ENCODE measurements at places on chromosomes 3 and 15.

GRCh38 chr3:46713898-46714552 is 3.6 kb downstream of the PRSS50 start:
- peak; percentile 8 for DNase-seq

GRCh38 chr3:184618811-184619210 is 57.2 kb downstream of the EPHB3 start:
- no peak for DNase-seq

DNA sequence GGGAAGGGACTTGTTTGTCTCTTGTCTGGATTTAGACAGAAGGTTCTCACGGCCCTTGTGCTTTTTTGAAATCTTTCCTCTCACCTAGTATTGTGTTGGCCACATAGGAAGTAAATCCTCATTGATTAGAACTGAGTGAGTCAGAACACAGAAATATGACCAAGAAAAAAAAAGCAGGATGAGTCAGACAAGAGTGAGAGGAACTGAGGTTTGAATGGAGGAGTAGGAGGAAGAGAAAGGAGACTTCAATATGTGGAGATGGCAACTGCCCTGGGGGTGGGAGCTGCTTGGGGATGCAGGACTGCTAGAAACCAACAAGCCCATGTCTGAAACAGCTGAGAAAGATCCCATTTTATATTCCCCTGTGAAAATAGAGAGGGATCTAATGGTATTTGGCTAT is 194.1 kb upstream of the ZBTB20 start:
- no peak for DNase-seq

- no peak for DNase-seq
Observed at GRCh38 chr3:31922962-31923361, 58.1 kb downstream of the OSBPL10 start.

DNA sequence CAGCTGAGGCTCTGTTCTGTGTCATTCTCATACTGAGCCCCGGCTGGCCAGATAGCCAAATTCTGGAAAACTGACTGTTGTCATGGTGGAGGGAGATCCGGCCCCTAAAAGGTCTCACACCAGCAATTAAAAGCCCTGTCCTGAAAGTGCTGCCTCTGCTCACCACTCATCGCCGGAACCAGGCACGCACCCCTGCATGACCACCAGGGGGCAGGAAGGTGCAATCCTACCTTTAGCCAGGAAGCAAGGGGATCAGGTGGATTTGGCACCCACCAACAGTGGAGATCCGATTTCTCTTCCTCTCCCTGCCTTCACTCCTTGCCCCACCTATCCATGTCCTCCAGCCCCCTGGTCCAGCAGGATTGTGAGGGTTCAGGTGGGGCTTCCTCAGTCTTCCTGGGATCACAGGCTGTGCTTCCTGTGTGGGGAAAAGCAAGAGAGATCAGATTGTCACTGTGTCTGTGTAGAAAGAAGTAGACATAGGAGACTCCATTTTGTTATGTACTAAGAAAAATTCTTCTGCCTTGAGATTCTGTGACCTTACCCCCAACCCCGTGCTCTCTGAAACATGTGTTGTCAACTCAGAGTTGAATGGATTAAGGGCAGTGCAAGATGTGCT is 16.1 kb upstream of the CACNA2D2 start:
- peak; percentile 66 for DNase-seq

GRCh38 chr15:29900237-29901189 is 78.2 kb upstream of the TJP1 start:
- no peak for DNase-seq

- no peak for DNase-seq
Observed at GRCh38 chr3:45937206-45938042, 5.8 kb upstream of the CXCR6 start.

- DNase-seq: peak; percentile 41
Observed at GRCh38 chr15:42921342-42921731, 759 bp upstream of the TTBK2 start.

- no peak for DNase-seq
Observed at GRCh38 chr3:31996195-31996594, 14.6 kb downstream of the ZNF860 start.

DNA sequence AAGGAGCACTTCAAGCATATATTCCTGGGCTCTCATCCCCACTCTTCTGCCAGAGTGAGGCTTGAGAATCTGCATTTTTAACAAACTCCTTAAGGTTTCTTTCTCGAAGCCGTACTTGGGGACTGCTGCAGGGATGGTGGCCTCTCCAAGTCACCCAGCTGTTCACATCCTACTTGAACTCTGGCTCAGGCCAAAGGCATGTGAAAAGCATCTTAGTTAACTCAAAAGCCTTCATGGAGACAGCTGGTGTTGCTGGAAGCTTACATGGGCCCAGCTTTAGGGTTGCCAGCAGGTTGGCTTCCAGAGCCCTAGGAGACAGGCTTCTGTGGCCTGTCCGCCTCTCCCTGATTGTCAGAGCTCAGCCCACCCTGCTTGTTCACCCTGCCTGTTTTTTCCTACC is 139.2 kb downstream of the THSD4 start:
- DNase-seq: peak; percentile 58

DNA sequence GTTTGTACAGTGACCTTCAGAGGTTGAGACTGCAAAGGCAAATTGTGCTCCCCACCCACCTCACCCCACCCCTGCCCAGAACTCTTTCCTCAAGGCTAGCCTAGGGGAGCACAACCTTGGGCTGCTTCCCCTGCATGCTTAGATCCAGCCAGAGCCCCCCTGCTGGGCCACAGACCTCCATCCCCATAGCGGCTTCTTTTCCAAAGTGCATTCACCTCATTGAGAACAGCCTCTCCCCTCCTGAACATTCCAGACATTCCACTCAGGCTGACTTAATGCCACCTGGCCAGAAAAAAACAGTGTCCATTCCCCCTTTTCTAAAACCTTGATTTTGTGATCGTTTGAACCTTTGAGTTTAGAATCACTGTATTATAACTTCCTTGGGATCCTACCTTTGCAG is 124.4 kb upstream of the TOPAZ1 start:
- DNase-seq: no peak

DNA sequence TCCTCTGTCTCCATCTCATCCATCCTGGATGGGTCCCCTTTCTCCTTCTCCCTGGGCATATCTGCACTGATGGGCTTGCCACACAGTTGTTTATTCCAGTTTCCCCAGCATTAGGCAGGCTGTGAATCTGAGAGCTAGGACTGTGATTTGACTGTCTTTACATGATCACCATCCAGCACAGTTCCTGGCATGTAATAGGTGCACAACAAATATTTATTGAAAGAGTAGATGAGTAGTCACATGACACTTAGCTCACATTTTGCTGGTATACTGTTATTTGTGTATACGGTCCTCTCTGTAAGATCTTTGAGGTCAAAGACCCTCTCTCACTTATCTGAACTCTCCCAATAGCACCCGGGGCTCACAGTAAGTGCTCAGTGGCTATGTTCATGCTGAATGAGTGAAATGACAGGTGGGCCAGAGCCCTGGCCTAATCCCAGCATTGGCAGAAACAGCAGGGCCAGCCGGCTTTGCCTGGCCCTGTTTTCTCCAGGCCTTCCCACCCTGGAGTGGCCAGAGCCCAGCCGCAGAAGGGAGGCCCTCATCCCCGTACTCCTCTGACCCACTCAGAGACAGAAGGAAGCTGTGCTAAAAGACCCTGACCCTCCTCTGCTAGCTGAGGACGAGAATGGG is 16.2 kb upstream of the BAHD1 start:
- DNase-seq: peak; percentile 64

DNA sequence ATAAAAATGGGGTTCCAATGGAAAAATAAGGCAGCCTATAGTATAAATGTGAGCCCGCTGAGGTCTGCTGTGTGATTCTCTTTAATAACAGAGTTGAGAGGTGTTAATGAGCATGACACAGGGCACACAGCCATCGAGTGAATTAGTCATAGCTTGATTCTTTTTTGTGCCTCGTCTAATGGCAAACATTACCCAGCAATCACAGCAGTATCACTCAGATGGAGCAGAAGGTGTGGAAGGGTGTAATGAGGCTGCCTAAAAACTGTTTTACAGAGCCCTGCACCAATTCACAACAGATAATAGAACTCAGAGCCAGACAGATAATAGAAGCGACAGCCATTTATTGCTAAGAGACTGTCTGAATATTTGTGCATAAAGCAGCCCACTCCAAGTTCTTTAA is 178.6 kb upstream of the TPRG1 start:
- no peak for DNase-seq

- no peak for DNase-seq
Observed at GRCh38 chr3:116314476-116314875, 130.8 kb downstream of the LSAMP start.

GRCh38 chr3:126304704-126305103 is 52.5 kb downstream of the KLF15 start:
- no peak for DNase-seq

GRCh38 chr15:52733088-52733487 is 53.9 kb upstream of the ATOSA start:
- DNase-seq: no peak

- DNase-seq: no peak
Observed at GRCh38 chr3:16468002-16468335, 45.5 kb downstream of the RFTN1 start.

GRCh38 chr15:63037976-63038720 is 4.4 kb upstream of the TPM1 start:
- no peak for DNase-seq

GRCh38 chr3:182479419-182480336 is 313.6 kb upstream of the ATP11B start:
- DNase-seq: no peak

DNA sequence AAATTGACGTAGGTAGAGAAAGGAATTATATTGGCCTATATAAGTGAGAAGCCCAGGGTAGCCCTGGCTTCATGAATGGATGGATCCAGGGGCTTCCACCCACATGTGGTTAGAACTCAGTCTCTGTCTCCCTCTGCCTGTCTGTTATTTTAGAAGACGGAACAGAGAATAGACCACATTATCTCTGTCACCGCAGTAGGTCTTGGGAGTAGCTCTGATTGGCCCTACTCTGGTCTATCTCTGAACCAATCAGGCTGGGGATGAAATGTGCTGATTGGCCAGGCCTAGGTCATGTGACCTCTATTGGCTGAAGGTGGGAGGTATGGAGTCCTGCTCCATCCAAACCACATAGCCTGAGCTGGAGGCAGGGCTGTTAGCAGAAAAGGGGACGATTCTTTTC is 143.0 kb upstream of the PRR23C start:
- no peak for DNase-seq

GRCh38 chr15:39479911-39480310 is 101.0 kb upstream of the THBS1 start:
- no peak for DNase-seq

GRCh38 chr3:11691767-11692531 is 48.2 kb upstream of the VGLL4 start:
- DNase-seq: no peak

DNA sequence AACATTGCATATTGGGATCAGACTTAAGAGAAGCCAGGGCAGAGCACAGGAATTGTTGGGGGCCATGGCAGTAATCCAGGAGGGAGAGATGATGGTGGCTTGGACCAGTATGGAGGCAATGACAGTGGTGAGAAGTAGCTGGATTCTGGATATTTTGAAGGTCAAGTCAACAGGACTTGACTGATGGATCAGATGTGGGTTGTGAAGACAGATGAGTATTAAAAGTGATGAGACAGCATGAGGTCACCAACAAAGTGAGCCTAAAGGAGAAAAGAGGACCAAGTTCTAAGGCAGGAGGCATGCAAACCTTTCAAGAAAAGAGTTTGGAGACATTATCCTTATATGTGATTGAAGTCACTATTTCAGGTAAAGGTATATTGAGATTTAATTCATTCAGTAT is 56.6 kb upstream of the TIPARP start:
- DNase-seq: no peak

DNA sequence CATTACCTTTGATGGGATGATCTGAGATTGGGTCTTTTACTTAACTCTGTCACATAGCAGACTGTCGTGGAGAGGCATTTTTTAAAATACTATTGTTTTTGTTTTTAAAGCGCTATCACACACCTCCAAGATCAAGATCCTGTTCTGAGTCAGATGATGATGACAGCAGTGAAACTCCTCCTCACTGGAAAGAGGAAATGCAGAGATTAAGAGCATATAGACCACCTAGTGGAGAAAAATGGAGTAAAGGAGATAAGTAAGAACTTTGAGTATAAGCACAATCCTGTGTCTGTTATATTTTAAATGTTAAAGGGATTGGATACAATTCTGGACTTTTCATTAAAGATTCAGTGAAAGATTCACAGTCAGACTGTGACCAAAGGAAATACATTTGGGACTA is 18.4 kb upstream of the ZBTB47 start:
- DNase-seq: no peak

GRCh38 chr3:100354850-100355249 is 20.3 kb downstream of the NIT2 start:
- DNase-seq: no peak

GRCh38 chr15:77853910-77854309 is 221.2 kb upstream of the LINGO1 start:
- DNase-seq: no peak

DNA sequence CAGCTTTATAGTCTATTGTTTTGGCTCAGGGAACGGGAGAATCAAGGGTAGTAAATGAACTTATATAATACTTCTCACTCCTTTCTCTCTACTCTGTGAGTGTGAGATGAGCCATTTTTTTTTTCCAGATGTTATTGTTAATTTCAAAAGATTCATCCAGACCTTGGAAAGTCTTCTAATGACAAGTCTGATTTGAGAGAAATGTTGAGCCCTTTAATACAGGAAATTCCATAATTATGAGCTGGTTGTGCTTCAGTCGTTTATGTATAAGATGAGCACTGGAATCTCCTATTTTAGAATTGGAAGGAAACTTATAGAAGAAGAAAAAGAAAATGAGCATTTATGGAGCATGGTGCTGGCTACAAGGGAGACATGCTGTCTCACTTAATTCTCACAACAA is 92.0 kb downstream of the FBN1 start:
- no peak for DNase-seq

DNA sequence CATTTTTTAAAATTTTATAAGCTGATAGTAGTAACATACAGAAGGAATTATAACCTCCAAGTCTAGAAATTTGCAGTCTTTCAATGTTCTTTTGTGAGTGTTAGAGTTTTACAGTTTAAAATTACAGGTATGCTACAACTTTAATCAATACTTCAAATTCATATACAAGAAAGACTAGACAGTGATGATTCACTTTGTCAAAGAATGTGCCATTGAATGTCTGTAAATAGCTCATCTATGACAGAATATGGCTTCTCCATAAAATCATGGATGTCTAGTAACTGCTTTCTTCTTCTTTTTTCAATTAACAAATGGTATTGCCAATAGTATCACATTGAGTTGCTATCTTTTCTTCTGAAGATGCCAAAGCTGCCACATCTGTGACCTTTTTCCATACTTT is 4.1 kb upstream of the TSC22D2 start:
- DNase-seq: no peak

GRCh38 chr3:175356899-175357324 is 497.8 kb downstream of the NAALADL2 start:
- no peak for DNase-seq

- DNase-seq: no peak
Observed at GRCh38 chr3:72448375-72448823, 399.8 kb downstream of the SHQ1 start.

Measured in femur (tissue), 1 donor.